ENCODE measurements at places on chromosomes 3 and 15.
A peak's percentile ranks its signal among the peaks of the same experiment; 100 is the strongest.

- DNase-seq: no peak
Measured at GRCh38 chr15:77436822-77437221, 16.1 kb downstream of the HMG20A start.

- no peak for DNase-seq
Measured at GRCh38 chr3:31422237-31422636, 110.5 kb upstream of the STT3B start.

DNA sequence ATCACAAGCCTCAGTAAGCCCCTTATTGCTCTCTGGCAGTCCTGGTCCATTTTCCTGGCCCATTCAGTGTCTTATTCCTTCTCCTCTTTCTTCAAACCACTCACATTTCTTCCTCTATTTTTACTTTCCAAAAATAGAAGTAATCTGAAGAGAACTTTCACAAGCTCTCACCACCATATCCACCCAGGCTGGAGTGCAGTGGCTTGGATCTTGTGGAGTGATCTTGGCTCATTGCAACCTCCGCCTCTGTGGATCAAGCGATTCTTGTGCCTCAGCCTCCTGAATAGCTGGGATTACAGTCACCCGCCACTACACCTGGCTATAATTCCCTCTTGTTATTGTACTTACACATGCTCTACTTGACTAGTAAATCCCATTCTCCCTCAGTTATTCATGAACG lies 16.8 kb downstream of the ARMC8 start:
- no peak for DNase-seq

- no peak for DNase-seq
Measured at GRCh38 chr15:67902579-67903009, 62.7 kb upstream of the RNU6-1 start.

DNA sequence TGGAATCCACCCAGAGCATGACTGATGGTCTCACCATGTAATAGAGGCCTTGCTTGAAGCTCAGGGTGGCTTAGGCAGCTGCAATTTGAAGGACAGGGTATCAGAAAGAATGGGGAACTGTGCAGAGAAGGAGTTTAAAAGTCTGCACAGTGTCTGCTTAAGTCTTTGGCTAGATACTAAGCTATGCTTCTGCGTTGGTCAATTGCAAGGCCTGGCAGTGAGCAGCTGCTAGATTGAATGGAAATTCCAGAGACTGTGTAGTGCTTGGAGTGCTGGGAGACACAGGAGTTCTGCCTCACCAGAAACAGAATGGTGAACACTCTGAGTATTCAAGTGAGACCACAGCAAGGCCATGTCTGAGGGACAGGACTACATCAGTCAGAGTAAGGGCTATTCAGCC lies 17.3 kb upstream of the ATP10A start:
- no peak for DNase-seq

GRCh38 chr3:123757281-123757940 lies 126.7 kb downstream of the MYLK start:
- no peak for DNase-seq

GRCh38 chr3:45441584-45442310 lies 53.4 kb downstream of the LARS2 start:
- no peak for DNase-seq

DNA sequence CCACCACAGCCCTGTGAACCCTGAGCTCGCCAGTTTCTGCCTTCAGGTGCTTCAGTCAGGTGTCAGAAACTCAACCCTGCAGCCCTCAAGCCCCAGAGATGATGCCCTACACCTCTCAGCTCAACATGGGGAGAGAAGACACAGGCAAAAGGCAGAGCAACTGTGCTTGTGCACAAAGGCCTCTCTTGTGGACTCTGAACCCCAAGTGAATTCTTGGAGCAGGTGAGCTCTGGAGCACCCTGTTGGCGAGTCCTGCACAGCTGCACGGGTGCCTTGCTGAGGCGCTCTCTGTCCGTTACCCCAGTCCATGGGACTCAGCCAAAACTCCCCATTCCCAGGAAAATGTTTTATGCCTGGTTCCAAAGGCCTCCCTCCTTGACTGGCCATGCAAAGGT lies 197.0 kb downstream of the KLF13 start:
- DNase-seq: no peak

DNA sequence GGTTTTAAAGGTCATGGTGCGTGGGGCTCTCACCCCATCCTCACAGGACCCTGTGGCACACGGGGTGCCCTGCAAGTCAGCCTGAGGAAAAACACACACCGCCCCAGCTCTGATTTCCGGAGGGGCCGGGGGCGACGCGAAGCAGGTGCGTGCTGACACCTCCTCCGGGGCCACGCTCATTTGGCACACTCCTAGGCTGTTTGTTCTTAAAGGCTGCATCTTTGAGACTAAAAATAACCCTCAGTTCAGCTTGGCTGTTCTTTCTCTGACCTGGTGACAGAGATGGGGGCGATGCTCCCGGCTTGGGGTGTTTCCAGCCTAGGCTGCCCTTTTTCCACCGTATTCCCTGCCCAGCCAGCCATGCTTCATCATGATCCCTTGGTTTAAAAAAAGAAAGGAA lies 141.5 kb upstream of the TPM1 start:
- DNase-seq: no peak

- DNase-seq: no peak
Measured at GRCh38 chr15:46879032-46879770, 838.1 kb upstream of the SEMA6D start.

DNA sequence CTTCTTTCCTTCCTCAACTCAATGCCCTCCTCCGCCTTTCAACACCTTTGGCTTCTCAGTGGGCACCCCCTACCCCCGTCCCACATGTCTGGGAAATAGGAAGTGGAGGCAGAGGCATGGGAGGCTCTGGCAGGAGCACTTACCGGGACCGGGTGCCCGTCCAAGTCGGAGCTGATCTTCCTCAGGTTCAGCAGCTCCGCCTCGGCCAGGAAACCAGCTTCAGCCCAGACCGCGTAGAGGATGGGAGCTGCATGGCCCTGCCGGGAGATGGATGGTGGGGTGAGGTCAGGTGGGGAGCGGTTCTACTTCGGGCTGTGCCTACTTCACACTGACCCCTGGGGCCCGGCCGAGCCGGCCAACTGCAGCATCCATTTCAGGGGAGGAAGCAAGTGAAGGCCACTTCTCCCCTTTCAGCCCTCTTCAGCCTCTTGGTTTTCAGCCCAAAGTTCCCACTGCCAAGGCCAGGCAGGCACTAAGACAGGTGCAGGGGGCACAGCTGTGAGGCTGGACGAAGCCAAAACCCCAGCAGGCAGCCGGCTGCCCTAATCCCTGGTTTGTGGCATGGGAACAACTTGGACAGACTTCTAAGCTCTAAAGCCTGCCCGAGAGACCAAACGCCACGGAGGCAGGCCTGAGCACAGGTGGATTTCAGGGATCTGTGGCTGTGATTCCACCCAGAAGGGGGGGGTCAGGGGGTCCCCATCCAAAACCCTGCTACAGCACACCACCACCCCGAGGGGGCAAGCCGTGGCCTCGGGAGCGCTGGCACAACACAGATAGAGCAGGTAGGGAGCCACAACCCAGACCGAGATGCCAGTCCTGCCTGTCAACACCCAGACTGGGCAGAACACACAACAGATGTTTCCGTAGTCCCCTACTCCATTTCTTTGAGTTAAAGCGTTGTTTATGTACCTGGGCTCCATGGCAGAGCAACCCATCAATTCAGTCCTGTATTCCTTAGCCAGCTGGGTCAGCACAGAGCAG lies 14.5 kb downstream of the TKT start:
- no peak for DNase-seq

DNA sequence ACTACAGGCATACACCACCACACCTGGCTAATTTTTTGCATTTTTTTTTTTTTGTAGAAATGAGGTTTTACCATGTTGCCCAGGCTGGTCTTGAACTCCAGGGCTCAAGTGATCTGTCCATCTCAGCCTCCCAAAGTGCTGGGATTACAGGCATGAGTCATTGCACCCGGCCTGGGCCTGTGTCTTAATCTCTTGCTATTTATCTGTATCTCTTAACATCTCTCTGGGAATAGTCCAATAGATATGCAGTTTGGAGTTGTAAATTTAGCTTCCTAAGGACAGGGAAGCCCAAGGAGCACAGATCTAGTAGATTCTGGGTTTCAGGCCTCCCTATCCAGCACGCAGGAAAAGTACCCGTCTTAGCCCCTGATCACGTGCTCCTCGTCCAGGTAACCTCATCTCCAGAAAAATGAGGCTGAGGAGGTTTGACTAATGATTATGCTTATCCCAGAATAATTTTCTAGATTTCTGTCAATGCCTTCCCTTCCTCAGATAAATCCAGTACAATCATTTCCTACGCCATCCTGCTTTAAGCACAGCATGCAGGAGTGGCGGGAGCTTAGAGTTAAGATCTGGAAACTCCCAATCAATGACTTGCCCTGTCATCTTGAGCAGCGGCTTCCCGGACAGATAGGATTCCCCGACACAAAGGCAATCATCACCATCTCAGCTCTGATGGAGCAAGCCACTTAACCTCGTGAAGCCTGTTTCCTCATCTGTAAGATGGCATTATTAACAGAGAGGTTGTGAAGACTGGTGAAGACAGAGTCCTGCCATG lies 12.3 kb upstream of the CTDSPL start:
- no peak for DNase-seq

DNA sequence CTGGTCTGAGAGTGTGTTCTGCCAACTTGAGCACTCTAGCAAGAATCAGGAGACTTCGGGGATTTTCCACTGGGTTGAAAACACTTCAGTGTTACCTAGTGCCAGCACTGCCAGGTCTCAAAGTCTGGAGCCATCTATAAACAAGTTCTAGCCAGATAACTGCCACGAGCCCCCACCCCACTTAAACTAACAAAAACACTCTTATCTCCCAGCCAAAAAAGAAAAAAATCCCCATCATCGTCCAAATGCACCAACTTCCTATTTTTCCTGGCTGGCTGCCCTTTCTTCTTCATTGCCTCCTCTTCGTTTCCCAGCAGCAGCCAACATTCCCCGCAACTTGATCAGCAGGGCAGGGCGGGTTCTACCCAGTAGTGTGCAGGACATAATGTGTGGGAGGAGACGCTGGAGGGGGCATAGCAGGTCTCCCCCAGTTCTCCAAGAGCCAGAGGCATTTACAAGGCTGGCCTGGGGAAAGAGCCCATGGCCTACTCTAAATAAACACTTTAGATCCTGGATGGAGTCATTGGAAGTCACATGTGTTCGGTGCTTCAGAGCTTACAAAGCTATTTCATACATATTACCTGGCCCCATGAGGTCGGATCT lies 29.5 kb downstream of the C2CD4B start:
- DNase-seq: peak; percentile 94

DNA sequence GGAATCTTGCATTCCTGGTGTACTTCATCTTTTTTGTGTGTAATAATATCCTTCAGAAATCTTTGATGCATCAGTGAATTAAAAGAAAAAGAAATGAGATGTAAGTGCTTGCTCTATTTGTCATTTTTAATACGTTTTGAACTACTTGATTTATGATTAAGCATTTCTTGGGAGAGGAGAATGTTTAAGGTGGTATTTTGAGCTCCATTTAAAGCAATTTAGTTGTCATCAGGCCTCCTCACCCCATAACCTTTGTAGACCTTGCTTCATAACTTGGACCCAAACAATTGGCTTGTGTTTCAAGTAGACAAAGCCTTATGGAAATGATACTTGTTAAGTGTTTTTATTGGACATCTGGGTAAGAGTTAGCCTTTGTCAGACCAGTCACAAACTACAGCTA lies 87.1 kb upstream of the VEPH1 start:
- DNase-seq: no peak

- peak; percentile 37 for DNase-seq
Measured at GRCh38 chr15:81303244-81304225, 20.4 kb downstream of the STARD5 start.

GRCh38 chr3:100260081-100260684 lies 609 bp upstream of the TBC1D23 start:
- DNase-seq: peak; percentile 78

DNA sequence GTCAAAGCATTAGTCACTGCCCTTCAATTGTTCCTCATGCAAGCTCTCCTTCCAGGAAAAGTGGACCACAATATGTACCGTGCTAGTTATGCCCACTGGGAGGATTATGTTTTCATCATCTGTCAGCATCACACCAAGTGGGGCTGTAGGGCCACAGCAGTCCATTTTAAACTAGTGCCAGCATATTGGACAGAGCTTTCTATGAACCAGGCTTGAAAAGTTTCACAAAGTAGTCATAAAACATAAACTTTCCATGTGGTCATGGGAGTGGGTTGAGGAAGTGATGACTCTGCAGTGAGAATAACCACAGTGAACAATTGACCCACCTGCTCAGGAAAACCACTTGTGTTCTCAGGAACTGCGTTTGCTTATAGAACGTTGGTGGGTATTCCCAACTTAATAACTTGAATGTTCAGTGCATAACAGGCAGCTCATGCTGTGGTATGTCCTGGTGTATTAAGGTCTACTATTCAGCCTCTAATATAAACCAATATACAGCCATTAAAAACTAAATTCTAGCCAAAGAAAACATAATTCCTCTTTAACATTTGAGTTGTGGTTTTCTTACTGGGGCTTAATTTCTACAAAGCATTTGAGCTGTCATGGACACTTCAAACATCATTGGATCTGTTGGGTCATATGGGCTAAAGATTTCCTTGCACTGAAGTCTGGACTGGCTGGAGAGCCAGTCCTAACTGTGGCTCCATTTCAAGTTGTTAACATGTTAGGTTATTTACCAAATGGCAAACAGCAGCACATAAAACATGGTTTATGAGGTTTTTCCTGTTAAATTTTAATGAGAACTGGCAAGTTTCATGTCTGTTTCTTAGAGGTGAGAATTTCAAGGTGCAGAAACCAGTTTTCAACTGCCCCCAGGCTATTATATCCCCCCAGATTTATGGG lies 274.1 kb downstream of the OTOL1 start:
- peak; percentile 84 for DNase-seq

GRCh38 chr3:58833491-58833890 lies 166.9 kb upstream of the FAM3D start:
- DNase-seq: no peak

DNA sequence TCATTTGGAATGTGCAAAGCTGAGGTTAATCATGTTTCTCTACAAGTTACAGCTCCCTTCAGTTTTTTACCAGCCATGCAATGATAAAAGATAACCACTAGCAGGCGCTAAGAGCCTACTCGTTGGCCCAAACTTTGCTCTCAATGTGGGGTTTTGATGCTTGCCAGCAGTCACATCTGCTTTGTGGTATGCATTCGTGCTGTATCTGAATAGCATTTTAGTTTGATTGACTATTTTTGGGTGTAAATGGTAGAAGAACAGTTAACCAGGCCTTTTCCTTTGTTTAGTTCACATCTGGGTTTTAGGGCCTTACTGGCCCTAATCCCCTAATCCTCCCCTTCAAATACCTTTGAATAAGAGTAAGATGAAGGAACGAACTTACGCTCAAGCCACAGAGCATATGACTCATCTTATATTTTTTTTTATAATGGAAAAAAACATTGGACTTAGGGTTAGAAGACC lies 4.4 kb upstream of the CLDN11 start:
- peak; percentile 90 for DNase-seq
